ENCODE measurements at places on chromosomes 7 and 10. TPM values are rescaled to one million over a fixed set of nuclear protein-coding genes. Genes with fewer than 3 reads are reported as not detected.

The DYDC2 gene
- total RNA-seq = 8.1 TPM

The TMEM213 gene
- total RNA-seq = not detected

The TMEM225B gene
- total RNA-seq = not detected

The LRMDA gene
- not detected for total RNA-seq

The VSTM2A gene
- 0.73 TPM for total RNA-seq

The ANKRD61 gene
- total RNA-seq = 0.42 TPM

The SNCG gene
- 4.0 TPM for total RNA-seq

The FHIP2A gene
- 13.7 TPM for total RNA-seq

The GPNMB gene
- total RNA-seq = 0.76 TPM

The CACNB2 gene
- total RNA-seq = 5.9 TPM

The OLAH gene
- not detected for total RNA-seq

The SMO gene
- total RNA-seq = 61.5 TPM

The ABCF2 gene
- total RNA-seq = 58.7 TPM

The ARHGEF5 gene
- total RNA-seq = 27.3 TPM

The BLNK gene
- not detected for total RNA-seq

The LLCFC1 gene
- not detected for total RNA-seq

The CLDN12 gene
- 52.1 TPM for total RNA-seq

The INHBA gene
- 0.94 TPM for total RNA-seq

The TEX47 gene
- not detected for total RNA-seq

The HOXA4 gene
- not detected for total RNA-seq

The POU6F2 gene
- total RNA-seq = 7.2 TPM

The PCLO gene
- 6.4 TPM for total RNA-seq

The SEMA4G gene
- total RNA-seq = 8.5 TPM

The PAPOLB gene
- total RNA-seq = 0.42 TPM

The UNCX gene
- total RNA-seq = not detected

The SBDS gene
- total RNA-seq = 20.5 TPM

The DYNC1I1 gene
- 0.82 TPM for total RNA-seq

The NAPEPLD gene
- total RNA-seq = 12.2 TPM

The GARIN1A gene
- not detected for total RNA-seq

The ZP3 gene
- total RNA-seq = 4.3 TPM

The SMKR1 gene
- total RNA-seq = not detected

The VSIR gene
- 0.04 TPM for total RNA-seq

The NODAL gene
- 29.9 TPM for total RNA-seq

The SVOPL gene
- total RNA-seq = 1.4 TPM

The PRKAR1B gene
- total RNA-seq = 36.7 TPM

The C10orf105 gene
- 0.19 TPM for total RNA-seq

The STARD3NL gene
- 54.3 TPM for total RNA-seq

The MSMB gene
- not detected for total RNA-seq

The SAP25 gene
- total RNA-seq = 4.1 TPM

The C10orf143 gene
- 0.62 TPM for total RNA-seq

The CFAP70 gene
- total RNA-seq = 0.17 TPM

The CDC14C gene
- 0.54 TPM for total RNA-seq

The CRTAC1 gene
- 1.2 TPM for total RNA-seq
